ENCODE measurements at places on chromosomes 6 and 20. TPM values are rescaled to one million over a fixed set of nuclear protein-coding genes. Genes with fewer than 3 reads are reported as not detected.

Gene CLVS2
- not detected for total RNA-seq

Gene OOEP
- not detected for total RNA-seq

Gene CD83
- 1.7 TPM for total RNA-seq

Gene SLC26A8
- total RNA-seq: not detected

Gene TRIM31
- not detected for total RNA-seq

Gene SRMS
- not detected for total RNA-seq

Gene NRSN1
- total RNA-seq: not detected

Gene MEI4
- 1.4 TPM for total RNA-seq

Gene SLA2
- 0.39 TPM for total RNA-seq

Gene LKAAEAR1
- not detected for total RNA-seq

Gene DLL1
- 11.2 TPM for total RNA-seq

GRCh38 chr6:46583721-46584120 lies 68.9 kb downstream of the CYP39A1 start:
- no peak for DNase-seq

DNA sequence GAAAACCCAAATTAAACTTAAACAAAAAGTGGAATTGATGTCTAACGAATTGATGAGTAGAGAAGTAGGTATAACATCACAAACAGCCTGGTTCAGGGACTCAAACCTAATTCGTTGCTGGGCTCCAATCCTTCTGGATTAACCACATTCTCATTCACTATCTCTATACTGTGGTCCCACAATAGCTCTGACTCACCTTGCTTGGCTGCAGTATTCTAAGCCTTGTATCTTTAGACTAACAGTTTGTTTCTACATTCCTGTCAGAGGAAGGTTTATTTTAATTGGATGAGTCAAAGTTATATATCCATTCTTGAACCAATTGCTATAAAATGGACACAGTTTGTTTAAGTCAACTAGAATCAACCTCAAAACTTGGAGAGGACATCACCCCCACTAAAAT lies 530.5 kb upstream of the PTCHD4 start:
- DNase-seq: no peak

DNA sequence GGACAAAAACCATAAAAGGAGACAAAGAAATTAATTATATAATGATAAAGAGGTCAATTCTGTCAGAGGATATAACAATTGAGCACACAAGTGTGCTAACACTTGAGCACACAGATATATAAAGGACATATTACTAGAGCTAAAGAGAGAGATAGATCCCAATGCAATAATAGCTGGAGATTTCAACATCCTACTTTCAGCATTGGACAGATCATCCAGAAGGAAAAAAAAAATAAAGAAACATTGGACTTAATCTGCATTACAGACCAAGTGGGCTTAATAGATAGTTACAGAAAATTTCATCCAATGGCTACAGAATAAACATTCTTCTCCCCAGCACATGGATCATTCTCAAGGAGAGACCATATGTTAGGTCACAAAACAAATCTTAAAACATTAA lies 9.9 kb downstream of the VNN1 start:
- DNase-seq: no peak

DNA sequence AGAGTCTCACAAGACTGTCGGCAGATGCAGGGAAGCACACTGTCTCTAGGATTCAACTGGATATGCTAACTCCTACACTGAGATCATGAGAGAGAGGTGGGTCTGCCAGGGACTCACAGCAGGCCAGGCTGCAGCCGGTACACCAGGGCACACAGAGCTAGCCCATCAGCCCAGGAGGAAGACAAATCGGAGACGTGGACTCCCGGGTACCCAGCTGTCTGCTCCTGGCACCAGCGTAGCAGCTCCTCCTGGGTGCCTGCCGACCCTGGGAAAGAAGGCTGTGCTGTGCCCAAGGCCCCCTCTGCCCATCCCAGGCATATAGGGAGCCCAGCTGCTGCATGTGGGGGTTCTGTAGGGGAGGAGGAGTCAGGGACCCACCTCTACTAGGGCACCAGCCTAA lies 7.0 kb downstream of the MICAL1 start:
- peak; percentile 55 for DNase-seq

DNA sequence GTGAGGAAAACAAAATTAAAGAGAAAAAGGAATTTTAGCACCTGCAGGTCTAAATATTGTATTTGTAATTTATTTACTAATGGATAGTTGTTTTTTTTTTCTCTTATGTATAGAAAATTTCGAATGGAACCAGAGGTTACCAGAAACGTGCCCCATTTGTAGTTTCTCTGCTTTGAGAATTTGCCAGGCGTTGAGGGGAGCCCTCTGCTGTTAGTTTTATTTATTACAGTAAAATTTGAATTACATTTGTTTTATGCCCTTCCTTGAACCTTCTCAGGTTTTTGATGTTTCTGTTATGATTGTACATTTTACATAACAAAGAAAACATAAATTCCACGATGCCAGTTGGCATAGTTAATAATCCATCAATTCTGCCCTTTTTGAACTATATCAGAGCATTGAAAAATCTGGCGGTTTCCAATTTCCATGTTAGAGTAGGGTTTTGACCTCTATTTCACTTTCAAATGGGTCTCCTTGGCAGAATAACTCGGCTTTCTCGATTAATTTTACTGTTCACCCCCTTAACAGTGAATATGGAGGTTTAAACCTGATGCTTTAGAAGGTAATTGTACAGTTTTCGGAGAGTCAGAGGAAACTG lies 35.1 kb upstream of the RFPL4B start:
- DNase-seq: no peak

DNA sequence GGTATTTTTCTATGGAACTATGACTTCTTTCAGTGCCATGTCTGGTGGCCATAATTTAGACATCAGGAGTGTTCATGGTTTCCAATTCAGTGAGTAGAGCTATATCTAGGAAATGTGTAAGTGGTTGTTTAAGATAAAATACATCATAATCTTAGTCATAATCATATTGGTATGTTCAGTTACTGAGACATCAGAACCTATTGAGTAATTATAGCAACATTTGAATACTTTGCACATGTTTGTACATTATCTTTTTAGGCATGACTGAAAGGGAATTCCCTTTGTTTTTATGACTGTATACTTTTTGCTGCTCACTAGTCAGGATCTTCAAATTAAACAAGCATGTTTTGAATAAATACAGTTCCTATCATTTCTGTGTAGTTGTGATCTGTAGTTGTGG lies 64.0 kb downstream of the STXBP5 start:
- DNase-seq: no peak

DNA sequence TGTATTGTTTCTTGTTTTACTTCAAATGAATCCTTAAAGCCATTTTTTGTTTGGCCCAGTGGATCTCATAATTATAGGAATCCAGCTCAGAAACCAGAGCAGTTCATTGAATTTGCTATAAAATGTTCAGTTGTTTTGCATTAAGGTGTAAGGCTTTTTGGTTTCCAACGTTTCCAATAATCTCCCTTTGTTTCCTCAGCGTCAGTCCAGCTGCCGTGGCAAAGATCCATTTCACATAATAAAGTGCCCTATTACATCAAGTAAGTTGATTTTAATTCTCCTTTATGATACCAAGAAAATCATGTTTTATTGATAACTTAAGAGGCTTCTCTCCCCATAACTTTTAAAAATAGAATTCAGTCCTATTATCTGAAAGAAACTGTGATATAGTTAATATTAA lies 472.6 kb downstream of the UTRN start:
- no peak for DNase-seq

GRCh38 chr6:33808641-33809180 lies 4.9 kb upstream of the MLN start:
- no peak for DNase-seq

GRCh38 chr6:116629563-116629981 lies 13.3 kb downstream of the RSPH4A start:
- DNase-seq: no peak

- no peak for DNase-seq
These were observed 887.1 kb downstream of the TFAP2A start for GRCh38 chr6:9527679-9528286.

GRCh38 chr20:49471397-49471796 lies 11.1 kb downstream of the KCNB1 start:
- DNase-seq: no peak

DNA sequence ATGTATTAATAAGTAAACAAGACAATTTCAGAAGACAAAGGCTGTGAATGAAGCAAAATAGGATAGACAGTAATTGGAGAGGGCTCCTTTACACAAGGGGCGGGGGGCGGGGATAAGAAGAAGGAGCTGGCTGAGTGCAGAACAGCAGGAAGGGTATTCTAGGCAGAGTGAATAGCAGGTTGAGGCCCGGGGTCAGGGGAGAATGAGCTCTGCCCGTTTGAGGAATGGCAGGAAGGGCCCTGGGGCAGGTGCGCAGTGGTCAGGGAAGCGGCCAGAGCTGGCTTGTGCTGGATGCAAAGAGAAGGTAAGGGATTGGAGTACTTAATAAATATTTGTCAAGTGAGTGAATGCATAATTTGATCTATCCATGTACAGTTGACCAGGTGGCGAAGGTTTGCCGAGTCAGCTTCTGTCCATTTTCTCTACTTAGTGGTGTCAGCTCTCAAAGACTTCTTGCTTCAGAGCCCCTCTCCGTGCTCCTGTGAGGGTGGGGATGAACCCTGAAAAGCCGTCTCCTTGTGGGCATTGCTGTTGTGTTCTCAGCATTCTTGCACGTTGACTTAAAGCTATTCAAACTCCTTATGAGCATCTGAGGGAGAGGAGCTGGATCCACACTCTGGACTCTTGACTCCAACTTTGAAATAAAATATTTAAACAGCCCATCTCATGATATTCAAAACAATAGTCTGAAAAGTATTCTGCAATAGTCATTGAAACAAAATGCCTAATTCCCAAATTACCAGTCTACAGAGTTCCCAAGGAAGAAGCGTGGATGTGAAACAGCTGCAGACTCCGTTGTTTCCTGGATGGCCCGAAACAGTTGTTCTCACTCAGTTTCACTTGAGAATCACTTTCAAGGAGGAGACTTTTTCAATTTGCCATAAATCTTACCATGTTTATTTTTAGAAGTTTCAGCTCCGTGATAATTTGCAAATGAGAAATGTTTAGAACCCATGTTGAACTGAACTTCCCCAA lies 105.1 kb downstream of the EDN3 start:
- no peak for DNase-seq

- peak; percentile 79 for DNase-seq
These were observed at the start of gene TCF21 for GRCh38 chr6:133888929-133889556. TSS of gene TCF21 (plus strand) at chr6:133889113. CDS start at chr6:133889398, 285 bp downstream.

- no peak for DNase-seq
These were observed 101.1 kb downstream of the LY86 start for GRCh38 chr6:6689400-6690143.

DNA sequence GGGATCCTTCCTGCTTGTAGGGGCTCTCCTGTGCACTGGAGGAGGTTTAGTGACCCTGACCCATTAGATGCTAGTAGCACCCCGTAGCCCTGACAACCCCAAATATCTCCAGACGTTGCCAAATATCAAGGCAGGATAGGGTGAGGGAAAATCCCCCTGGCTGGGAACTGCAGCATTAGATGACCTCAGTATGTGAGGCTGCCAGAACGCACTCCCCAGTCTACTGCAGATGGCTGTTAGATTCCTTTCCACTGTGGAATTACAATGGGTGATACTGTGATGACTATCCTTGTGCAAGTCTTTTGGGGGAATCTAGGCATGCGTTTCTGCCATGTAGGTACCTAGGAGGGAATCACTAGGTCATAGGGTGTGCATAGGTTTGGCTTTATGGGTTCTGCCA lies 226.3 kb upstream of the KCNG1 start:
- DNase-seq: no peak

- no peak for DNase-seq
These were observed 8.9 kb upstream of the BTBD9 start for GRCh38 chr6:38648629-38649028.

GRCh38 chr20:44582311-44583025 lies at the start of gene PKIG:
TSS of gene PKIG (plus strand) at chr20:44582579. CDS start at chr20:44614557, 31,978 bp downstream.
- DNase-seq: peak; percentile 79

- DNase-seq: peak; percentile 43
These were observed 54.4 kb upstream of the SIRPG start for GRCh38 chr20:1711826-1712601.

GRCh38 chr6:30761791-30762429 lies 17.6 kb upstream of the IER3 start:
- DNase-seq: no peak

- no peak for DNase-seq
These were observed 55.0 kb downstream of the ALDH5A1 start for GRCh38 chr6:24549674-24550353.

DNA sequence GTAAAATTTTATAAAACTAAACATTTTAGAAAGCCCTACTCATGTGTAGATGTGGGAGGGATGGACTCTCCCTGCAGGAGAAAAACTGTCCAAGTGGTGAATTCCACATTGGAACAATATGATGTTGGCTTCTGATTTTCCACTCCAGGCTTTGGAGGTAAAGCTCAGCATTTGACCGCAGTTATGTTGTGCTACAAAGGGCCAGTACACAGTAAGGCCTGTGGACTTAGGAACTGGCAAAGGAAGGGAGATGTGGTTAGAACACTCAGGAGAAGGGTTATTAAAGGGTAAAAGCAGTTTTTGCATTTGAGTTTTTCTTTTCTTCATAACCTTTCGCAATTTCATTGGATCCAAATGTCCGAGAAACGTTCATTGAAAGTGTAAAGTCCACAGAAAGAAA lies 150.3 kb upstream of the SASH1 start:
- DNase-seq: no peak

- DNase-seq: no peak
These were observed 132.5 kb downstream of the PREX1 start for GRCh38 chr20:48695255-48695654.

DNA sequence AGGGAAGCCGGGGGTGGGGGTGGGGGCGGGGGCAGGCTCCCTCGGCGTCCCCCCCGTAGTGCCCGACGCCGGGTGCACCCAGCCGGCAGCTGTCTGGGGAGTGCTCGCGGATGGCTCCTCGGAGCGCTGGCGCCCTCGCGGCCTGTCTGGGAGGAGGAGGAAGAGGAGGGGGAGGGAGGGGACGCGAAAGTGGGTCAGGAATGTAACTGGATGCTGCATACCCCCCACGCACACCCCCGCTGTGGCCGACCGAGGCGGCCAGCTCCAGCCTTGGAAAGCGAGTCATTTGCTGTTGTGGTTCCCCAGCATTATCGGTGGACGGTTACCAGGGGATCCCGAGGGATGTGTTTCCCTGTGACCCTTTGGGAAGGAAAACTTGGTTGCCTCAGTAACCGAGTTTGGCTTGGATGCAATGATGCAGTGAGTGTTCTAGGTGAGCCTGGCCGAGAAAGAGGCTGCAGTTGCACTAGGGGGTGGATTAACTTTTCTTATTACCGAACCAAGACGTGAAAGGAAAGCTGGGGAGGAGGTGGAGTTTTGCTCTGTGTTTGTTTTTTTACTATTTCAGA lies 55.2 kb upstream of the RREB1 start:
- no peak for DNase-seq

DNA sequence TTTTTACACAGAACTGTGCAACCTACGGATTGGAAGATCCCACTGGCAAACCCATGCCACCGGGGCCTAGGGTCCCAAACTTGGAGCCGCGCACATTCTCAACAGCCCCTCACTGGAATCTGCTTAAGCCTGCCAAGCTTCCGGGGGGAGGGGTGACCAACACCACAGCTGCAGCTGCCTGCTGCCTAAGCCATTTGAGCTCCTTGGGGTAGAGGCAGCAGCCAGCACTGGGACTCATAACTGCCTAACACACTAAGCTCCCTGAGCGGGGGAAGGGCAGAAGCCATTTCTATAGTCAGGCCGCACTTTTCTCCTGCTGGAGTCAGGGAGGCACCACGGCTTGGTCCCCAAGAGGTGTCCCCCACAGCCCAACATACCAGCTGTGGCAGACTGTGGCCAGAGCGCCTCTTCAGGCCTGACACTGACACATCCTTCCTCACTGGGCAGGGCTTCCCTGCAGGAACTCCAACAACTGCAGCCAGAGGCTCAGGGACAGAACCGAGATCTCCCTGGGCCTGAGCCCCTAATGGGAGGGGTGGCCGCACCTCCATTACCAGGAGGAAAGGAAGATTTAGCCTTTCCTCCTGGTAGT lies 270.3 kb upstream of the ECI2 start:
- DNase-seq: no peak

- DNase-seq: no peak
These were observed 44.5 kb upstream of the IL20RA start for GRCh38 chr6:137089305-137089704.

Data from right atrium auricular region (tissue), 2 donors.